ENCODE measurements at places on chromosomes 16 and 17.

GRCh38 chr17:50107790-50108414 lies 12.8 kb downstream of the PDK2 start:
- H3K4me1 ChIP-seq = no peaks in the 10 kb centered on the region
- H3K4me3 ChIP-seq = no peak overlapping the region
- H3K36me3 ChIP-seq = peaks cover 35% of the 10 kb centered on the region

DNA sequence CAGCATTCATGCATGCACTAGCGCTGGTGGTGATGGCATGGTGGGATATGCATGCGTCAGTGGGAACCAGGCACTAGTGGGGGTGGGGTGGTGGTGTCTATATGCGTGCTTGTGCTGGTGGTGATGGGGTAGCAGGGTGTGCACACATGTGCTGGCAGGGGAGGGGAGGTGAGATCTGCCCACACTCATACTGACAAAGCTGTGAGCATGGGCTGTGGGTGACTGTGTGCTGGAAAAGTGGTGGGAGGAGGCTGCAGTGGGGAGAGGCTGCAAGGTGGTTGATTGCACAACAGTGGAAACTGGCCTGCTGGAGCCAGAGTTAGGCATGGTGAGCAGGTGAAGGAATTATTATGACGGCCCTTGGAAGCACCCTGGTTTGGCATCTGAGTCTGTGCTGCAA lies 31.3 kb upstream of the TEKT1 start:
- no peak overlapping the region for H3K27ac ChIP-seq
- no peaks in the 10 kb centered on the region for H3K36me3 ChIP-seq
- no peak overlapping the region for H3K4me3 ChIP-seq
- H3K27me3 ChIP-seq = peaks cover 77% of the 10 kb centered on the region
- peaks cover 5% of the 10 kb centered on the region for H3K4me1 ChIP-seq
- no peak for ATAC-seq

DNA sequence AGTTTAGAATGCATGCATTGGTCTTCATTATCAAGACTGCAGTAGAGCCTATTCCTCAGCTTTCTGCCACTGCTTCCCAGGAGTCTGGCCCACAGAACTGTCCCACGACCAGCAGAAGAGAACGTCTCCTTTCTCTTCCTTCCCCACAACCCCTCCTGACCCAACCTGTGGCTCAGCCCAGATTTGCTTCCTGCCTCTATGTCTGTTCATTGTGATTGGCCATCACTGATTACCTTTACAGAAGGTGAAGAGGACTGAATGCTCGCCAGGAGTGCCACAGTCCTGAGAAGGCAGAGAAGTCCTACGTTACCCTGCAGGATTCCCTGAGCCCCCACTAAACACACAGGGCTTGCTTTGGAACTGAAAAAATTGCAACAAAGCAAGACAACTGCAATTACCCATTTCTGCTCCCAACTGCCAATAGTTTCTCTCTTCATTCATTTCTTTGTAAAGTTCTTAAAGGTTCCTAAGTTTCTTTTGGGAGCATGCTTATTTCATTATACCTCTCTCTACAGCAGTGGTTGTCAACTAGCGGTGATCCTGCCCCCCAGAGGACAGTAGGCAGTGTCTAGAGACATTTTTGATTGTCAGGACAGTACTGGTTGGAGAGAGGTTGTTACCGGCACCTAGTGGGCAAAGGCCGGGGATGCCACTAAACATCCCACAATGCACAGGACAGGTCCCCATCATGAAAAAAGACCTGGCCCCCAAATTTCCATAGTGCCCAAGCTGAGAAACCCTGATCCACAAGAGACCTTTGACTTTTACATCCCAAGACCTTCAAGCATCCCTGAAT lies 4.5 kb upstream of the NAT9 start:
- peak overlapping the region; percentile 77 for H3K27ac ChIP-seq
- H3K4me3 ChIP-seq = no peak overlapping the region
- no peaks in the 10 kb centered on the region for H3K27me3 ChIP-seq
- peaks cover 23% of the 10 kb centered on the region for H3K36me3 ChIP-seq

- H3K4me3 ChIP-seq = no peak overlapping the region
- peaks cover 19% of the 10 kb centered on the region for H3K4me1 ChIP-seq
- ATAC-seq = no peak
- H3K27me3 ChIP-seq = no peaks in the 10 kb centered on the region
- H3K36me3 ChIP-seq = peaks cover 16% of the 10 kb centered on the region
- no peak overlapping the region for H3K27ac ChIP-seq
Observed at GRCh38 chr17:18231164-18231563, 5.7 kb downstream of the LLGL1 start.

DNA sequence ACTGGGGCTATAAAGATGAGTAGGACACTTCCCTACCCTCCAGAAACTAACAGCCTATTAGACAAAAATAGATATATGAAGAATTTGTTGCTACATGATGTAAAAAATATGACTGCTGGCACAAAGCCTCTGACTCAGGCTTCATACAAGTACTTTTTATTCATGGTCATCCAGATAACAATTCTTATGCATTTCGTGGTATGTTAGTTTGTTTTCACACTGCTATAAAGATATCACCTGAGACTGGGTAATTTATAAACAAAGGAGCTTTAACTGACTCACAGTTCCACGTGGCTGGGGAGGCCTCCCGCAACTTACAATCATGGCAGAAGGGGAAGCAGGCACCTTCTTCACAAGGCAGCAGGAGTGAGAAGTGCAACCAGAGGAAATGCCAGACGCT lies 112.5 kb upstream of the HLF start:
- no peaks in the 10 kb centered on the region for H3K27me3 ChIP-seq
- ATAC-seq = no peak
- H3K4me3 ChIP-seq = no peak overlapping the region
- no peak overlapping the region for H3K27ac ChIP-seq

DNA sequence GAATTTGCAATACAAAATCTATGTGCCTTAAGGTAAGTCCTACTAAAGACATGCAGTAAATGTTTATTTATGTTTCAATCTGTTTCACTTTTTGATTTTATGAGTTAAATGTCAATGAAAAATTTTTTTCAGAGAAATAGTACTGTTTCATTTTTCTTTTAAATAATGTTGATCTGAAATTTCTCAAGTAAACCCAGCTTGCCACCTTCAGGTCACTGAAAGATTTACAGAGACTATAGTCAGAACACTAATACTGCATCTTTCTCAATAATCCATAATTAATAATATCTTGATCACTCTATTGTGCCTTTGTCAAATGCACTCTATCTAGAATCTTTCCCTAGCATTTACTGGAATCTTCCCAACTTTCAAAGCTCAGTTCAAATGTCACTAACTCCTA lies 6.5 kb upstream of the DHX40 start:
- no peak overlapping the region for H3K4me3 ChIP-seq
- no peaks in the 10 kb centered on the region for H3K36me3 ChIP-seq

- H3K4me1 ChIP-seq = peaks cover 51% of the 10 kb centered on the region
- H3K27ac ChIP-seq = no peak overlapping the region
- ATAC-seq = no peak
- no peaks in the 10 kb centered on the region for H3K27me3 ChIP-seq
Observed at GRCh38 chr17:27236717-27237315, 57.1 kb upstream of the WSB1 start.

- no peak overlapping the region for H3K4me3 ChIP-seq
- peaks cover 2% of the 10 kb centered on the region for H3K27me3 ChIP-seq
- no peaks in the 10 kb centered on the region for H3K36me3 ChIP-seq
- no peaks in the 10 kb centered on the region for H3K4me1 ChIP-seq
Observed at GRCh38 chr16:66286527-66286926, 80.0 kb upstream of the CDH5 start.

DNA sequence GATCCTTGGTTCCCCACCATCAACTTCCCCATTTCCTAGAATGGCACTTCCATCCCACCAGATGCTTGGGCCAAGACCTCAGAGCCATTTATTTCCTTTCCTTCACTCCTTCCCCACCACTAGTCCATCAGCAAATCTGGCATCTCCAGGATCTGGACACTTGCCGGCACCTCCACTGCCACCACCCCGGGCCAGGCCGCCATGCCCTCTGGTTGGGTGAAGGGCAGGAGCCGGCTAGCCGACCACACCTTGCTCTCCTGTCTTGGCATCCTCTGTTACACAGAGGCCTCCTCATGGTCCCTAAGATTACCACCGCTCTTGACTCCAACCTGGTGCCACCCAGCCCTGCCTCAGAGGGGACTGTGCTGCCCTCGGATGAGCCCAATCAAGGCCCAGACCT lies 104.5 kb downstream of the RMI2 start:
- H3K4me3 ChIP-seq = no peak overlapping the region
- ATAC-seq = no peak
- H3K4me1 ChIP-seq = no peaks in the 10 kb centered on the region
- no peaks in the 10 kb centered on the region for H3K27me3 ChIP-seq

- no peak overlapping the region for H3K4me3 ChIP-seq
- ATAC-seq = no peak
- peaks cover 9% of the 10 kb centered on the region for H3K4me1 ChIP-seq
Observed at GRCh38 chr17:67107811-67108775, 63.7 kb downstream of the CACNG1 start.

DNA sequence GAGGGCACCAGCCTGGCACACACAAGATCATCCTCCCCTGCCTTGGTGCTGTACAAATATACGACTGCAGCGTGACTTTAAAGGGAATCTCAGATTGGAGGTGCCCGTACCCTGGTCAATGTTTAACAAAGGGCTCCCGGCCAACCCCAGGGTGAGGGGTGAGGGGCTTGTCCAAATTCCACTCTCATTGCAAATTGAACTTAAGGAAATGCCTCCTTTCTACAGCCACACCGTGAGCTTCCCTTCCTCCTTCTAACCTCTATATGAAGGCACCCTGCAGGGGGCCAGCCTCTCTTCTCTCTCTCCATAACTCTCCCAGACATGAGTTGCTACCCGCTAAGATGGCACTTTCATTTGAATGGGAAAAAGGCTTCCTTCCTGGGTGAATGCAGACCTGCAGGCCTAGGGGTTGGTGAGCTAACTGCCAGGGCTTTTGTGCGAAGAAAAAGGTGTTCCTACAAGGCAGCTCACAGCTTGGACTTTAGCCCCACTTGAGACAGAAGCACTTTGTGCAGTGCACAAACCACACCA lies 76.6 kb downstream of the IRF8 start:
- H3K4me3 ChIP-seq = no peak overlapping the region
- no peaks in the 10 kb centered on the region for H3K36me3 ChIP-seq
- no peak for ATAC-seq
- H3K27ac ChIP-seq = peak overlapping the region; percentile 46

DNA sequence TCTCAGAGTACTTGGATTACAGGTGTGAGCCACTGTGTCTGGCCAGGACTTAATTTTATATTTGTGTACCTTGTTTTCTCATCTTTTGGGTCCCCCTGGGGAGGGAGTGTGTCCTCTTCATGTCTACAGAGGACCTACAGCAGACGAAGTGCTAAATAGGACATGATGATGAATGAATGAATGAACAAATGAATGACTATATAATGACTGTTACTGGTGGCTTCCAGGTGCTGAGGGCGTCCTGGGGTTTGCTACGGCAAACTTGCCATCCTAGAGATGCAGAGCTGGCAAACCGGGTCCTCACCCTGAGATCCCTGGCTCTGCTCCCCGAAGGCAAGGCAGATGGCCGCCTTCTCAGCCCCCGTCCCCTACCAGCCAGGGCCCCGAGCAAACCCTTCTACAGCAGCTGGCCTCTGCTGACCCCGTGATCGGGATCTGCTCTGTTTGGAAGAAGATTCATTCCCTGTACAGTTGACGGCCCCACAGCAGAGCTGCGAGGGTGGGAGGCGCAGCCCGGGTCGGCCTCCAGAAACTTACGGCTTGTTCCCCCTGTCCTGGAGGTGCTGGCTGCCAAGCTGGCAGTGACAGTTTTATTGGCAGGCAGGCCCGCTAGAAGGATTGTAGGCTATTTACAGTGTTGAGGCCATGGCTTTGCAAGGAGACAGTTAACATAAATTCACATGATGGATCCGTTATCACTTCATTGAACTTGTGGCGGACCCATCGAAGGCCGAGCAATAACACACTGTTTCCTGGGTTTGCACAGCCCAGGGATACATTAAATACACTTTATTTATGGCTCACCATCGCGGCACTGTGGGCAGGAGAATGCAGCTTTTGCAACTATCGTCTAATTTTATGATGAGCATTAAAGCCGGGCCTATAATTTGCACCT lies 197.7 kb upstream of the GSE1 start:
- ATAC-seq = no peak
- no peaks in the 10 kb centered on the region for H3K4me1 ChIP-seq
- peaks cover 21% of the 10 kb centered on the region for H3K27me3 ChIP-seq
- H3K27ac ChIP-seq = no peak overlapping the region

DNA sequence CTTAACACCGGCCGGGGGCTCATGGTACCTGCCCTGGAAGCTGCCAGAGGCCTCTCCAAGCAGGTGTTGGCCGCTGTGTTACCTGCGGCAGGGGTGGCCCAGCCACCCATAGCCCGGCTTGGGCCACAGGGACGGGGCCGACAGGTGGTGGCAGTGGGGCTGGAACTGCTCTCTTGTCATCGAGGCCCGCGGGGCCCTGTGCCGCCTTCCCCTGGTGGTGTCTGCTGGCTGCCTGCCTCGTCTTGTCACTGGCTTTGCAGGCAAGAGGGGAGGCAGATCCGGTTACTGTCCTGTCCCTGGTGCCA lies 27.1 kb downstream of the GSE1 start:
- no peak overlapping the region for H3K4me3 ChIP-seq
- no peaks in the 10 kb centered on the region for H3K27me3 ChIP-seq
- ATAC-seq = no peak
- H3K36me3 ChIP-seq = peaks cover 6% of the 10 kb centered on the region

DNA sequence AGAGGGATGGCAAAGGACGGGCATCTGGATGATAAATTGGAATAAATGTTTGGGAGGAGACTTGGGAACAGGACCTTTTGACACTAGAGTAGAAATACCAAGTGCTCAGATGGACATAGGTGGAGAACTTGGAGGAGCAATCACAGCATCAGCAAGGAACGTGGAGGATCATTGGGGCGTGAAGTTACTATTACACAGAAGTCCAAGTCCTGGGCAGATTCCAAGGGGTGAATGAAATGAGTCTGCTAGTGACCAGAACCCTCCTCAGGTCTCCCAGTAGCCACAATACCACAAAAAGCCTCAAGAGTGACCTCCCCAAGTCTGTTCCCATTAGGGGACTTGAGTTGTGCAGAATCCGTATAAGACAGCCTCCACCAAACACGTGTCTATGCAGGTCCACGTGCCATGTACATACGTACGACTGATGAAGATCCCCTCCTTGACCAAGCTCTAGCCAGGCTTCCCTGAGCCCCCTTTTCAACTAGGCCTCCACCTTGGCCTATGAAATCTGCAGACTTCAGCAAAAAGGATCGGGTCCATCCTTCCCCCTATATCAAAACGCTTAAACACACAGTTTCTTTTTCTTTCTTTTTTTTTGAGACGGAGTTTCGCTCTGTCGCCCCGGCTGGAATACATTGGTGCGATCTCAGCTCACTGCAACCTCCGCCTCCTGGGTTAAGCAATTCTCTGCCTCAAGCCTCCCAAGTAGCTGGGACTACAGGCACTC lies 2.2 kb downstream of the C17orf67 start:
- no peaks in the 10 kb centered on the region for H3K27me3 ChIP-seq
- H3K27ac ChIP-seq = peak overlapping the region; percentile 4
- H3K4me1 ChIP-seq = peaks cover 50% of the 10 kb centered on the region
- no peak overlapping the region for H3K4me3 ChIP-seq
- no peak for ATAC-seq
- peaks cover 11% of the 10 kb centered on the region for H3K36me3 ChIP-seq
